Cerebellum (tissue), 4 donors: ENCODE measurements at places on chromosomes 6 and 20. TPM values are rescaled to one million over a fixed set of nuclear protein-coding genes. Genes with fewer than 3 reads are reported as not detected.

- peak; percentile 64 for DNase-seq
Observed at GRCh38 chr20:31722257-31723068, at the start of gene BCL2L1. BCL2L1 (minus strand) TSS chr20:31722868; CDS start chr20:31722218, 650 bp downstream.

DNA sequence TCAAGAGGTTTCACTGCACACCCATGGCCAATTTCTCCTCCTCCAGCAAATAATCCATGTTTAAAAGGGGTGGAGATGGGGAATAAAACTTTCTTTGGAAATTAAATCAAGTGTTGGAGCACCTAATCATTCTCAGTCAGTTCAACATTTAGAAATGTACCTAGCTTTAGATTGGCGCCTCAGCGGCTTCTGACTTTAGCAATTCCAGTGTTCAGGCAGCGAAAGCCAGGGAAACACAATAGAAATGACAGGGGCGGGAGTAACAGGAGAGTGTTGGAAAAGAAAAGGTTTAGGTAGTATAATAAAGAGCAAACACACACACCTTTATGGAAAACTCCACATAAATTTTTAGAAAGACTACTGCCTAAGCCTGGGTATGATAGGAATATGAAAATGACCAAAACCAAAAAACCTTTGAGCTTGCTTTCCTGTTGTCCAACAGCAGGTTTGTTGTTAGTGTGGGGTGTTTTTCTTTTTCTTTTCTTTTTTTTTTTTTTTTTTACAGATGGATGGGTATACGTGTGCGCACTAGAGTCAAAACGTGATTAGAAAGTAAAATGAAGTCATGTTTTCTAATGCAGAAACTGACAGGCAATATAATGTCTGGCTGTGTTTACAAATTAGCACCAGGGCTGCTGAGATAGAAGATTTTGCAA is 7.7 kb downstream of the TFAP2A start:
- DNase-seq = no peak

The SLC25A27 gene
- total RNA-seq = 49.0 TPM

The CABLES2 gene
- total RNA-seq = 5.4 TPM

DNA sequence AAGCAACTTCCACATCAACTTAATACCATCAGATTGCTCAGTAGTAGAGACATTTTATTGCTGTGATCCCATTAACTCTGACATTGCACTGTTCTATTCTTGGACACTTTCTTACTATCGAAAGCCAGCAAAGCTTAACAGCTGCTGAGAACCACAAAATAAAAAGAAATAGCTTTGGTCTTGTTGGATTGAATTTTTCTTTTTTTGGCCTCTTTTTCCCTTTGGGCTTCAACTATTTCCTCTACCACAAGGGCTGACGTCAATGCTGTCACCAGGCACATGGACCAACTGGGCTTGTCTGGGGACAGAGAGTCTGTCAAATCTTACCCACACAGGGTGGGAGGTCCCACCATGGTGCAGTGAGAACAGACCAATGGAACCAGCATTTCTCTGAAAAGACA is 63.4 kb upstream of the ENPP5 start:
- no peak for DNase-seq

DNA sequence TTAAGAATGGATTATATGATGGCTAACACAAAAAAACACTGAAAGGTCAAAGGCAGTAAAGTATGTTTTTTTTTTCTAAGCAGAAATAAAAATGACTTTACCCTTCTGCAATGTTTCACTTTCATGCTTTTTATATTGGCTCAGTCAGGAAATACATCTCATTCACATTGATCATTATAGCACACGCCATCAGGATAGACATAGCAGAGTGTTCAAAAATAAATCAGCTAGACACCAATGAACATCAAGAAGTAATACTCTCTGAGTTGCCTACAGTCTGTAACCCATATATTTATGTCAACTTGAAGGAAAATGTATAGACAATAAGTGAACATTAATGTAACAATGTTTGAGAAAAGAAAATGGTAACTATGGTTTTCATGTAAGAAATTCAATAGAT is 535.2 kb upstream of the EPHA7 start:
- no peak for DNase-seq

- DNase-seq = no peak
Observed at GRCh38 chr6:41216616-41217015, 11.5 kb upstream of the TREML4 start.

The CSNK2B gene
- total RNA-seq = 52.0 TPM

The PRPH2 gene
- total RNA-seq = 5.4 TPM

DNA sequence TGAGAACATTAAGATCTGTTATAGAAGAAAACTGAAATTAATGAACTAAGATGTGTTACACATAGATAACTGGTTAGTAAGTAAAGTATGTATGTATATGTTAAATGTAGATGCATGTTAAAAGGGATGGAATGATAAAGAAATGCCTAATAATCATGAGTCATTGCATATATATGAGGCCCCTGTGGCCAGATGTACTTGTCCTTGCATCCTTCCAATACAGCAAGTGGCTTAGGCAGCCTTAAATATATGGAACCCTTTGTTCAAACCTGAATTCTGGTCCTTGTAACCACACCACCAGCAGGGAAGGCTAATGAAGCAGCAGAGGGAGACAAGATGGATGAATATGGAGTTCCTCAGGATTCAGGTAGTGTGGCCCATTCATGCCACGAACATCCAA is 9.8 kb upstream of the AKAP7 start:
- DNase-seq = no peak

The TBX18 gene
- total RNA-seq = 22.1 TPM

The FAM209B gene
- not detected for total RNA-seq

- DNase-seq = no peak
Observed at GRCh38 chr6:123524781-123525180, 112.0 kb downstream of the TRDN start.

- DNase-seq = no peak
Observed at GRCh38 chr6:1705630-1706029, 95.9 kb downstream of the FOXC1 start.
